ENCODE measurements at places on chromosomes 2 and 18. TPM values are rescaled to one million over a fixed set of nuclear protein-coding genes. Genes with fewer than 3 reads are reported as not detected.

GRCh38 chr2:188645986-188646385, 328.2 kb upstream of the COL3A1 start:
- no peak for DNase-seq

DNA sequence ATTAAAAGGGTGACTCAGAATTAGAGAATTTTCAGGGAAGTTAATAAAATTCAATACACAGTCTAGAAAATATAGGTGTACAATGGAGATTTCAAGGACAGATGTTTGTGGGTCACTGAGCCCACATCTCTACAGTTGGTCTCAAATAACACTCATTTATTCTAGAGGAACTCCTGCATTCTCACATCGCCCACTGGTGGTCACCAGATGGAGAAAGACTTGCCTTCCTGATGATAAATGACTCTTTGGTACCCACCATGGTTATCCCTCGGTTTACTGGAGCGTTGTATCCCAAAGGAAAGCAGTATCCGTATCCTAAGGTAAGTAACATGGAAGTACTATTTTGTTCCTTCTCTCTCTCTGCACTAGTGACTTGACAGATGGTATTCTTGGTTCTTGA, 1297.1 kb downstream of the DPP10 start:
- DNase-seq: no peak

RFTN2 gene
- 5.5 TPM for total RNA-seq

GRCh38 chr2:48941908-48942307, 186.4 kb upstream of the LHCGR start:
- no peak for DNase-seq

DNA sequence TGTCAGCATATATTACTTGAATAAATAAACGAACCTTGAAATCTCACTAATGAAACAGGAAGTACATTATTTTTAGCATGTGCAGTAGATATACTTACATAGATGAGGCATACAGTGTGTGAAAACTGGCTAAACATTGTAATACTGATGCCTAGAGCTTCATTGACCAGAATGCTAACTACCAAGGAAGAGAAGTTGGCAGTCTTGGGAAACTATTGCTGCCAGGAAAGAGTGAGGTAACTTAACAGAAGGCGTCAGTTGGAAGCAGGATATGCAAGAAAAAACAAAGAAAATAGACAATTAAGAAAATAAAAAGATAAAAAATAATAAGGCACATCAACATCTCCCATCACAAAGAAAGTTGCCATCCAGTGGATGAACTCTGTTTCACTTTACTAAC, 963.0 kb downstream of the TDRD15 start:
- DNase-seq: no peak

DNA sequence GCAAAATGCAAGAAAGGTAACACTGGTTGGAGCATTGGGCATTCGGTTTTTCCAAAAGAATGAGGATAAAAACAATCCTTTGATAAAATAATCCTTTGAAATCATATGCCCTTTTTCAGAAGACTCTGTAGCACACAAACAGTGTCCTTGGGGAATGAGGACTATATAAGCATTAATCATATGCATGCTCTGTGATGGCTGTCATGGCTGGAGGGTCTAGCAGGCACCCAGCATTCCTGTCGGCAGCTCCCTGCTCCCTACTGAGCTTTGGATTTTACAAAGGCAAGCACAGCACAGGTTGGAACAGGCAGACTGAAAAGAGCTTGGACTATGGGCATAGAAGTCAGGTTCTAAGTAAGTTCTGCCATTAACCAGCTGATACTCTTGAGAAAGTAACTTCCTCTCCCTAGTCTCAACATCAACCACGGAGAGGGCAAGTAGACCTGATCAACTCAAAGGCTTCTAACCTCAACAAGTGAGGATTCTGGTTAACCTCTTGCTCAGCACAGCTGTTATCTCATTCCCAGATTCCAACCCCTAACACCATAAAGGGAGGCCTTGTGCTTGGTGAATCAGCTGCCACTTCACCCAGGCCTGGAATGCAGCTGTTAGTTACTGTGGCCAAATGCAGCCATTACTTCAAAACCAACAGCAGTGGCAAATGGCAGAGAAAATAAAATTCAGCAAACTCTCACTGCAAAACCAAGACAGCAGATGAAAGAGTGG, 29.5 kb downstream of the GALNT14 start:
- DNase-seq: no peak

GRCh38 chr2:101534149-101534611, 59.3 kb upstream of the RFX8 start:
- DNase-seq: no peak

- DNase-seq: no peak
Measured at GRCh38 chr2:105610576-105611332, 134.0 kb upstream of the NCK2 start.

DNA sequence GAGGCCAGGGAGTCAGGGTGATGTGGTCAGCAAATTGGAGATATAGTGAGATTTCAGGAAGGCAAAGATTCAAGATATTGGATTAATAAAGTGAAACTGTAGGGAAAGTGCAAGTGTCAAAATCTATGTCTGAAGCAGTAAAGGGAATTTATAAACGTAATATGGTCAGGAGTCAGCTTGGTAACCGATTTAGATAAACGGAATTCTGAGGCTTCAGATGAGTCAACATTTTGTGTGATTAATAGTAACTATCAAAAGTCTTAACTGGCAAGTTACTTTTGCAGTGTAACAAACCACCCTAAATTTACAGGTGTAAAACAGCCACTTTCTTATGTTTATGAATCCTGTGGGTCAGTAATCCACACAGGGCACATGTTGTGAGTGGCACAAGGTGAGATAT, 10.9 kb downstream of the MTX2 start:
- no peak for DNase-seq

CYP27C1 gene
- 0.82 TPM for total RNA-seq

DNA sequence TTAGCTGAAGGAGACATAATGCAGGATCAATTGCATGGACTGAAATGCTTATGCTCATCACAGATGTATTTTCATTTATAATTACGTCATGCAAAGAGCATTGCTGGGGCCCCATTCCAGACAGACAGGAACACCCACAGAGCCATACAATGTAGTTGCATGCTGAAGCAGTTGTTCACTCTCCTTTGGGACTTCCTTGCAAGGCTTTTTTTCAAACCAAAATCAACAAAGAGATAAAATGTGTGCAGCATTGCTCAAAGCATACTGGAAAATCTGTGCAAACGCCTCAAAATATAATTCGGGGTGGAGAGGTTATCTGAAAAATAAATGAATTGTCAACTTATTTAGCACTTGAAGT, 463.2 kb downstream of the CDH2 start:
- no peak for DNase-seq

DNA sequence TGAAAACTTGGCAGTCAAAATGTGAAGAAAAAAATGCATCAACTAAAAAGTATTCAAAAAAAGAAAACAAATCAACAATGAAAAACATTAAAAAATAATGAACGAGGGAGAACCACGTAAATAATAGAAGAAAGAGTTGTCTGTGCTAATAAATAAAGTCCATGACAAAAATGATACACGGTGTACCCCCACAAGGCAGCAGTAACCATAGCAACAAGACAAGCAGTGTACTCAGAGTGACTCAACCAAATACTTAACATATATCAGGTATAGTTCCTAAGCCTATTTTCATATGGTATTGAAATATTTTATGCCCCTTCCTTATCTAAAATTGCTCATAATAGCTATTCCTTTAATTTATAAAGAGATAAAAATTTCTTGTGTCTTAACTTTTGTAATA, 162.3 kb upstream of the TMEM200C start:
- DNase-seq: no peak

LOXL3 gene
- total RNA-seq: 6.9 TPM

PLGLB1 gene
- 5.6 TPM for total RNA-seq

- no peak for DNase-seq
Measured at GRCh38 chr2:132557694-132558093, 112.3 kb downstream of the LYPD1 start.

FRZB gene
- 5.9 TPM for total RNA-seq

- DNase-seq: no peak
Measured at GRCh38 chr2:160701822-160702221, 208.2 kb upstream of the RBMS1 start.

SLC8A1 gene
- 6.0 TPM for total RNA-seq

DNA sequence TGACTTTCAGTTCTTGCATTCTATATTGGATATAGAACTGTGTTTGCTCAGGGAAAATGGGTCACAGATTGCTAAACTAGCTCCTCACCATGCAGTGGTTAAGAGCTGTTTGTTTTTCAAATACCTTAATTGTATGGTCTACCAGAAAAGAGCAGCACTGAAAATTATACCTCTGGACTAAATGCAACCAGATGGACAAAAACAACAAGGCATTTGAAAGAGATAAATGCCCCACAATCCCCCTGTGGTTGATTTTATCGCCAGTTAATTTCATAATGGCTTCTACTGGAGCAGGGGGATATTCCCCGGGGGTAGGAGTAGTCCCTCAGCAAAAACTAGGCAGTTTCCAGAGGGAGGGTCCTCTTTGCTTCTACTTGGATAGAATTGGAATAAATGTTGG, 267.9 kb upstream of the TNP1 start:
- DNase-seq: no peak

DNA sequence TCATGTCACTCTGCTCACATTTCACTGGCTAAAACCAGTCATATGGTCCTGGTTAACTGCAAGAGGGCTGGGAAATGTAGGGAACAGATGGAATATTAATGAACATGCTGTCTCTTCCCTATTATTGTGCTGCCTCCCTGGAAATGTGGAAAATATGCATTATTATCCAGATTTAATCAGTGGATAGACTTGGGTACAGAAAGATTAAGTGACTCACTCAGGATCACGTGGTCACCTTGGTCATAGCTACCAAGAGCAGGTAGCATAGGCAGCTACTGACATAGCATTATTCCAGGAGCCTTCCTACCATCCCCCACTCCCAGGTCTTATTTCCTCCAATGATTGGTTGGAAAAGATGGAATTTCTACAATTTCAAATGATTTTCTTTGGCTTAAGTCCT, 141.1 kb downstream of the HRH4 start:
- no peak for DNase-seq

MERTK gene
- total RNA-seq: 13.7 TPM

DNA sequence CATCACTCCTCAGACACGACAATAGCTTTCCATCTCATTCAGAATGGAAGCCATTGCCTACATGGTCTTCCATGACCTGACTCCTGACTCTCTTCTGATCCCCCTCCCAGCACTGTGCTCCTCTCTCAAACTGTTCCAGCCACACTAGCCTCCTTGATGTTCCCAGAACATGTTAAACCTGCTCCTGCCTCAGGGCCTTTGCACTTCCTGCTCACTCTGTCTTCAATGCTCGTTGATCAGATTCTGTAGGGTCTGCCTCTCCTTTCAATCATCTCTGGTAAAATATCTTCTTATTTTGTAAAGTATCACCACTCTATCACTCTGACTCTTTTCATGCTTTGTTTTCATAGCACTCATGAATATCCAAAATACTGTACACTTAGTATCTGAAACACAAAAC, 84.9 kb downstream of the SESTD1 start:
- DNase-seq: no peak

FN1 gene
- total RNA-seq: 1,060 TPM

GRB14 gene
- total RNA-seq: 0.77 TPM

DNA sequence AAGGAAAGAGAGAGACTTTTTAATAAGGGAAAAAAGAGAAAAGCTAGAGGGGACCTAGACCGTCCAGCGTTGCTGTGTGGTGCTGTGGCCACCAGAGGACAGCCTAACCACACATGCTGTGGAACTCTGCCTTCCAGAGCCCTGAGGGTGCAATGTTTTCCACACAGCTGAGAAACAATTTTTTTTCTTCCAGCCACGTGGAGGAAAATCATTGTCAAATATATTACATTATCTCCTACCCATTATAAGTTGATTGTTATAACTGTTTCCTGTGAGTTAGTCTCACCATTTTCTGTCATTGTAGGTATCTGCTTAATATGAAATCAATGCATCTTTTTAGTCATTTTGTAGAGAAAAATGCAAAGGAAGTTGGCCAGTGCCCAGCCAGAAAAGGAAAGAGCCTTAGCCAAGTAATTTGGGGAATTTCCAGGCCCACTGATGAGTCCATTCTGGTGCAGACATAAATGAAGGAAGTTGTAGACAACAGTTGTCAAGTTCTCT, 5.9 kb upstream of the MRPL19 start:
- peak; percentile 72 for DNase-seq

IKZF2 gene
- total RNA-seq: 5.6 TPM

DNA sequence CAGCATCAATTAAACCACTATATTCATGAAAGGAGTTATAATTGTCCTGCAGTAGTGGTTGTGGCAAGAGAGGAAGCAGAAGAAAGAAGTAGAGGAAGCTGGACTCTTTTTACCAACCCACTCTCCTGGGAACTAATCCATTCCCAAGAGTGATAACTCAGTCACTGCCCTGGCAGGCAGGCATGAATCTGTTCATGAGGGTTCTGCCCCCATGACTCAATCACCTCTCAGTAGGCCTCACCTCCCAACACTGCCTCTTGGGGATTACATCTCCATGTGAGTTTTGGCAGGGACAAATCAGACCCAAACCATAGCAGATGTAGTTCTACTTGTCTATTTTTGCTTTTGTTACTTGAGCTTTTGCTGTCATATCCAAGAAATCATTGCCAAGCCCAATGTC, 232.7 kb upstream of the MAP2 start:
- no peak for DNase-seq

RASGRP3 gene
- total RNA-seq: 6.1 TPM

KRTCAP3 gene
- total RNA-seq: 85.1 TPM

- no peak for DNase-seq
Measured at GRCh38 chr2:188294352-188294926, 2.8 kb downstream of the GULP1 start.

LYG2 gene
- not detected for total RNA-seq

- no peak for DNase-seq
Measured at GRCh38 chr2:217930761-217931563, 71.8 kb downstream of the TNS1 start.

GRCh38 chr2:21821672-21822227, 698.0 kb downstream of the TDRD15 start:
- no peak for DNase-seq

DNA sequence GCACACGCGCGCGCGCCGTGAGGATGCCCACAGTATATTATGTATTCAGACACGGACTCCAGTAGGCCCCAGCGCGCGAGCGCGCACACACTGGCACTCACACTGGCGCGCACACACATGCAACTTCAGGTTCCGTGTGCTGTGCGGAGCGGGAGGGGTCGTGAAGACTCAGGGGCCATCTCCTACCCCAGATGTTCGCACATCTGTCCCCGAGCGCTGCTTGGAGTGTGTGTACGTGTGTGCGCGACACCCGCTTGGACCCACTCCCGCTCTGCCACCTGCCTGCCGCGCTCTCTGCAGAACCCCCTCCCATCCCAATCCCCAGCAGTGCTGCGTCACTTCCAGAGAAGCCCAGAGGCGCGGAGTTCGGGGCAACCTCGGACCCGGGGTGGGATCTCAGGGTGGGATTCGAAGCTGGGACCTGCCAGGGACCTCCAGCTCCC, 2.6 kb downstream of the NRP2 start:
- DNase-seq: no peak

IL36A gene
- total RNA-seq: not detected
